ENCODE measurements at places on chromosomes 12 and 14.

DNA sequence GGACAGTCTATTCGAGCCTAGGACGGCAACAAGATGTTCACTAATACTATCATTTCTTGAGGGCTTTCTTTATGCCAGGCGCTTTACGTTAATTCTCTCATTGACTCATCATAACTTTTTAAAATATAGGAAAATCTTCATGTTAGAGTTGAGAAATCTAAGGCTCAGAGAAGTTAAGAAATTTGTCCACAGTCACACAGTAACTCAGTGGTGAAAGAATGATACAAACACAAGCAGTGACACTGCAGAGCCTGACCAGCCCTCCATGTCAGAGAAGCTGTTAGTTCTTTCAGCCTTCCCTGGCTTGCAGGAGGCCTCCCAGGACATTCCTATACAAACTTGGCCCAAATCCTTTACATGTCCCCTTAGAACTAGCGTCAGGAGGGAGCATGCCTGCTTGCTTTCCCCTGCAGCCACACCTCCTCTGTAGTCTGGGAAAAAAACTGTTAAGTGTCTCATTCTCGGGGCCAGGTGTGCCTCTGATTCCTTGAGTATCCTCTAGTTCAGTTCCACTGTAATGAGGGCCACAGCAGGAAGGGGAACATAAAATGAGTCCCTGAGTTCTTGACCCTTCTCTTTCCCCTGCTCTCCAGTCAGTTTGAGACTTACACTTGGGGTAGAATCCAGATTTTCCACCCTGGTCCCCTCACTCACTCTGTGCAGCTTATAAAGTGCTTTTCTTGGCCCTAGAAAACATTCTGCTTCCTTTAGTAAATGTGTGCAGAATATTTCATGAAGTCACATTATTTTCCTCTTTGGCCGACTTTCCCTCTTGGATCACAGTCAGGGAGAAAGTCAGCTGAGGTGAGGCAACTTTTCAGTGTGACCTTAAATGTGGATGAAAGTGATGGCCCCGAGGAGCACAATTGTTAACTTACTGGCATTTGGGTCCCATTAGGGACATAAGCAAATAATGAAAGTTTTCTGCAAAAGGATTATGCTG, 152.2 kb upstream of the HIF1A start:
- DNase-seq, result no peak

- DNase-seq, result no peak
Observed at GRCh38 chr12:117026343-117026742, 72.9 kb downstream of the TESC start.

DNA sequence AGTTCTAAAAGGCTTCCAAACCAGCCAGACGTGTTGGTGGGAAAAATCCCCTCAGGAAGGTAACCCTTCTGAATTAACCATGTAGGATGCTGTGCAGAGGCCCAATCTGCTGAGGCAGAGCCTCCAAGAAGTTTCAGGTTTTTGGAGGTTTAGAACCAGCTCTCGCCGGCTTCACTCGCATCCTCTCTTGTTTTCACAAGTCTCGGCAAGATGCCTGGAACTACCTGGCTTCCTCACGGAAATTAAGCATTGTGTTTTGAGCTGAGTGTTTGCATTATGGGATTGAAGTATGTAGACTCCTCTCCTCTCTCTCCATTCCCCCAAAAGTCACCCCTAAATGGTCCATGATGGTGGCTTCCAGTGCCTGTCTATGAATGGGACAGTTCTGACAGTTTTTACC, 20.6 kb downstream of the LTBP2 start:
- DNase-seq, result no peak

- no peak for DNase-seq
Observed at GRCh38 chr12:49028666-49029275, 10.2 kb upstream of the PRKAG1 start.

- DNase-seq, result no peak
Observed at GRCh38 chr12:110534811-110535210, 32.7 kb downstream of the RAD9B start.

DNA sequence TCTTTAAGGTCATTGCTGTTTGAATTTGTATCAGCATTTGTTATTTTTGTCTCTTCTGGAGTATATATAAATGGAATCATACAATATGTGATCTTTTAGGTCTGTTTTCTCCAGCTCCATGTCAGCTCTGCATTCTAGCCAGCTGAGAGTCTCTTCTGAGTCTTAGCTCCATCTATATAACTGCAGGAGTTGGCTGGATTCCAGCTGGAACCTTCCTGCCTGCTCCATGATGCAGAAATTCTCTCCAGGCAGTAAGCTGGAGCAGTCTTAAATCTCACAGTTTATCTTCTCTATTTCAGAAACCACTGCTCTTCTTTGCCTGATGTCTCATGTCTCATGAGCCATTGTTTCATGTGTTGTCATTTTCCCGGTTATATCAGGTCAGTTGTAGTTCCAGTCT, 827.6 kb downstream of the NRXN3 start:
- no peak for DNase-seq

DNA sequence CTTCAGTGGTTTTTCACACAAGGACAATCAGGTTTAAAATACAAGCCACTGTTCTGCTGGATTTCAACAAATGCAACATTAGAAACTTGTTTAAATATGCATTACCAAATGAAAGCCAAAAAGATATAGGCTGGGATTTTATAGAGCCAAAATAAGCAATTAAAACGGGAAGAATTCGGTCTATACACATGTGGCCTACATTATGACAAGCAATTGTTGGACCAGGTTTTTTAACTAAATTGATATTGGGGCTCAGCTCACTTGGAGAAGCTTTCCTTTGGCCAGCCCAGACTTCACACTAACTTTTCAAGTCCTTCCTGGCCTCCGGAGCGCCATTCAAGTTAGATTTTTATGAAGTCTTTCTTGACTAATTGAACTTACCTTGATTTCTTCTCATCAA, 16.9 kb upstream of the PDE3A start:
- DNase-seq, result no peak

DNA sequence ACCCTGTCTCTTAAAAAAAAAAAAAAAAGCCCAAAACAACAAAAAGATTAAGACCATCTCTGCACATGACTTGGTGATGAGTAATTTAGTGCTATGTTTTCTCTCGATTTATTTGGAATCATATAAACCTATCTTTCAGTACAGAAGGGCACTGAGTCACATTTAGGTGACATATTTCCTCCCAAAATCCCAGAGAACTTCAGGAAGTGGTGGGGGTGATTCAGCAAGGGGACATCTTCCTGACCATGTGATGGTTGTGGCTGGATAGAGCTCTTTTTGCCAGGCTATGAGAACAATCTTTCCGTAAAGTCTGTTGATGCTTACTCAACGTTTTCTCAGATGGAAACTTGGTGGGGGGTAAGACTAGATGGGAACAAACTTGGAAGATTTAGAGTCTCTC, 50.0 kb downstream of the PPFIBP1 start:
- no peak for DNase-seq

DNA sequence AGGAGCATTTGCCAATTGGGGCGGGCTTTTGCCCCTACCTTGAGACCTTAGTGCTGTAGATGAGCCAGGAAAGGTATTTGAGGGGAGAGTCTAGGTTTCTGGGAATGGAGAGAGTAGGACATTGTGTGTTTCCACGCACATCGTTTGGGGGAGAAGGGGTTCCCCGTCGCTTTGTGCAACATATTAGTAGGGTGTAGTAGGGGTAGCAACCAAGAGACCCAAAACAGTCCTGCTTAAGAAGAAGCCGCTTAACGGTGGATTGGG, 694 bp upstream of the PTGES3 start:
- no peak for DNase-seq

DNA sequence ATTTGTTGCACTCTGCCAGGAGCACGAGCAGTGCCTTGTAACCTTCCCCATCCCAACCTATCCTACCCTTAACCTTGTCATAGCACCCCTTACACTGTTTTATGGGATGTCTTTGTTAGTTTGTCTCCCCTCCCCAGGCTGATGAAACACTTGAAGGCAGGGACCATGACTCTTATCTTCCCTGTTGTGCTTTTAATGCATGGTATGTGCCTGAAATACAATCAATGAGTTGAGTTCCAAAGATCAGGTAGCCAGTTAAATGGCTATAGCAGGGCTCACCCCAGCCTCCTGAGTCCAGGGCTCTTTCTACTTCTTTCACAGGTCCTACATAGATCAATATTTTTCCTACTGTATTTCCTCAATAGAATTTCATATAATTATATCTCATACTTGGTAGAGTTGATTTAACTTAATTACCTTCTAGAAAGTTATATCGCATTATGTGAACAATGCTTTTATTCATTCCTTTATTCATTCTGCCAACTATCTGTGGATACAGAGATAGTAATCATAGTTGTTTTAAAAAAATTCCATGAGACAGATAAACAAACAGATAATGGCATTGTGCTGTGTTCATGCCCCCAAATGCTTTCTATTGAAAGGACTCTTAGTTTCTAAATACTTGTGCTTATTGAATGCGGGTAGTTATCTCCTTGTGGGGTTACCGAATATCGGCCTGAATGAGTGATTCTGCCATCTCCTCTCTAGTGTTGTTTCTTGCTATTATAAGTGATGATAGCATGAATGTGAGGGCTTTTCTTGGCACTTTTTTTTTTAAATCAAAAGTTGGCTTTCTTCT, 347.4 kb downstream of the NPAS3 start:
- no peak for DNase-seq

GRCh38 chr12:93318720-93319522, 58.8 kb upstream of the NUDT4 start:
- DNase-seq, result no peak

DNA sequence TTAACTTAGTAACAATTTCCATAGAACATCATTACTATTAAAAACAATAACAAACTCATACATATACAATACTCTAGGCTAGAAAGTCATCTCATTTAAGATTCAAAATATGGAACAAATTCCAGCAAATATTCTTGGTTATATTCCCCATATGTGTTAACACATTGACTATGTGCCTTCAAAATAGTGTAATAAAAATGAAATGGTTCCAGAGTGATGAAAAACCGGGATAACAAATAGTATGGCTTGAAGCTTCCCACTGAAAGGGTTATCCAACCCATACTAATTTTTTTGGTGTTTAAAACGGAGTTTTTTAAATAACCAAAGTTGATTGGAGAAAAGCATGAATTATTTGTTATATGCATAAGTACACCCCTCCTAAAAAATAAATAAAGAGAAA, 5.3 kb downstream of the LRIG3 start:
- DNase-seq, result no peak

GRCh38 chr12:93376436-93377251, 1.1 kb upstream of the NUDT4 start:
- DNase-seq, result no peak

DNA sequence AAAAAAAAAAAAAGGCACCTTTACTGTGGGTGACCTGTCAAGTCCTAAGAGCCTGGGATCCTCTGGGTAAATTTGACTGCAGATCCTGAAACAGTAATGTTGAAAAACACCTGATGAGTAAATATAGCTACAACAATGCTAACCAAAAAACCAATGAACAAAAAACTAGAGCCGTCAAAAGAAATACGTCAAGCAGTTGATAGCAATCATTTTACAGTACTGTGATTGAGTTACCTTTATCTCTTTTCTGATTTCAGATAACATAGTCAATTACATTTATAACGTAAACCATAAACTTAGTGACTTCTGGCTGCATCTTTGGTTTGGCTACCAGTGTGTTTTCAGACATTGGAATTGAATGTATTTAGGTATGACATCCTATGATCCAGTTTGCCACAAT, 6.1 kb upstream of the TMED2 start:
- no peak for DNase-seq

GRCh38 chr12:14893506-14894250, 8.0 kb upstream of the MGP start:
- no peak for DNase-seq

GRCh38 chr12:22543246-22544037, 900 bp downstream of the C2CD5 start:
- no peak for DNase-seq

- DNase-seq, result no peak
Observed at GRCh38 chr12:92143686-92144630, 1.7 kb downstream of the BTG1 start.

- no peak for DNase-seq
Observed at GRCh38 chr12:12180575-12180974, 86.3 kb downstream of the LRP6 start.

- no peak for DNase-seq
Observed at GRCh38 chr14:90034156-90034555, 27.6 kb upstream of the KCNK13 start.

- no peak for DNase-seq
Observed at GRCh38 chr12:59484575-59484974, 111.3 kb upstream of the SLC16A7 start.

DNA sequence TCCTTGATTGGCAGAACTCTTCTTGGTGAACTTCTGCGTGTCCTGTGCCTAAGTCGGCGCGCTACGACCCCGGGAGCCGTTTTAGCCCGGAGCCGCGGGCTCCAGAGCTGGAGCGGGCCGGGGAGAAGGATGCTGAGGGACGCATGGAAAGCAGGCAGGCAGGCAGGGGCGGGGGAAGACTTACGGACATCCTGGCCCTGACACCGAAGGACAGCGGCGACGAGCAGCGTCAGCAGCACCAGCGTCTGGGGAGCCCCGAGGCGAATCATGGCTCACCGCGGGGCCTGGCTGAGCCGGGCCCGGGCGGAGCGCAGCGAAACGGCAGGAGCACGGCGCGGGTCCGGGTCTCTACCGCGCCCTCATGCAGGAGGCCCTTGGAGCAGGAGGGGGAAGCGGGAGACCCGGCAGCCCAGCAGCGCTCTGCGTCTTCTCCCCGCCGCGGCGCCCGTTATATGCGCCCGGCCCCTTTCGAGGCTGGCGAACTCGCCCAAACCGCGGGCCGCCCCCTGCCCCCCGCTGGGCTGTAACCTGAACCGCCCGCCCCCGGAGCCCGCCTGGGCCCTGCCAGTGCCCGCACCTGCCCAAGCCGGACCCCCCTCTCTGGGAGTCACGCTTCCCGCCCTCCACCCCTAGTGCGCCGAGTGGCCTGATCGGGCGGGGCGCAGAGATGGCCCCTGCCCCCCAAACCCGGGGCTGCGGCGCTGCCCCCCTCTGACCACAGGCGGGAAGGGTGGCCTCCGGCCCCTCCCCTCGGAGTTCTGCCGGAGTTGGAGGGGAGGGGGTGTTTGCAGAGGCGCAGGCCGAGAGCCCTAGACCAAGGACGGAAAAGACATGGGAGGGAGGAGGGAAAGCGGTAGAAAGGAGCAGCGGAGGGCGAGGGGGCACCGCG, at the start of gene COL2A1:
TSS of gene COL2A1 (minus strand) at position 424 of the 889 bp plus-strand sequence. CDS start at position 269, 155 bp downstream.
- no peak for DNase-seq

DNA sequence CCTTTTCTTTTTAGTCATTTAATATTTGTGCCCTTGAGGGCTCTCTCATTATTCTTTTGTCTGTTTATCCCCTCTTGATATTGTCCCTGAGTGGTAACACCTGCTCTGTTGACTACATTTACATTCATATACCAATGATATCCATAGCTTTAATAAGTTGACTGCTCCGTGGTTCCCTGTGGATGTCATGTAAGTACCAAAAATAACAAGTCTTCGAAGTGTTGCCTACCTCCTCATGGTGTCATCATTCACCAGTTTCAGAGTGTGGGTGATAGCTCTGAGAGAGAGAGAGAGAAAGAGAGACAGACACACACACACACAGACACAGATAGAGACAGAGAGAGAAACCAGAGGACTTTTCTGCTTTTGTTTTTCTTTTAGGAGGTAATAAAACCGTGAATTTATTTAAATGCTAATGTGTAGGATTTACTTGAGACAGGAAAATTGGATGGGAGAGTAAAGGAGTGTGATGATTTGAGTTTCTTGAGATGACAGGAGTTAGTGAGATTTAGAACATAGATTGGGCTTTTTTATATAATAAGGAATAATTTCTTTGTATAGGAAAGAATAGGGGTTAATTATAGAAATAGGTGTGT, 52.2 kb downstream of the PAPOLA start:
- DNase-seq, result no peak

GRCh38 chr12:111976291-111976690, 36.7 kb downstream of the TMEM116 start:
- no peak for DNase-seq

- no peak for DNase-seq
Observed at GRCh38 chr12:108299516-108299915, 39.6 kb downstream of the CMKLR1 start.

Data from vagina (tissue), 2 donors.